HuH-7.5 (cell line): ENCODE measurements at places on chromosomes 3 and 15.
A peak's percentile ranks its signal among the peaks of the same experiment; 100 is the strongest.

- DNase-seq: no peak
These were observed 73.5 kb downstream of the EPHB3 start for GRCh38 chr3:184635126-184635525.

- no peak for DNase-seq
These were observed 16.2 kb upstream of the ABI3BP start for GRCh38 chr3:101009386-101009785.

- DNase-seq: no peak
These were observed 15.4 kb upstream of the GMNC start for GRCh38 chr3:190877925-190878324.

DNA sequence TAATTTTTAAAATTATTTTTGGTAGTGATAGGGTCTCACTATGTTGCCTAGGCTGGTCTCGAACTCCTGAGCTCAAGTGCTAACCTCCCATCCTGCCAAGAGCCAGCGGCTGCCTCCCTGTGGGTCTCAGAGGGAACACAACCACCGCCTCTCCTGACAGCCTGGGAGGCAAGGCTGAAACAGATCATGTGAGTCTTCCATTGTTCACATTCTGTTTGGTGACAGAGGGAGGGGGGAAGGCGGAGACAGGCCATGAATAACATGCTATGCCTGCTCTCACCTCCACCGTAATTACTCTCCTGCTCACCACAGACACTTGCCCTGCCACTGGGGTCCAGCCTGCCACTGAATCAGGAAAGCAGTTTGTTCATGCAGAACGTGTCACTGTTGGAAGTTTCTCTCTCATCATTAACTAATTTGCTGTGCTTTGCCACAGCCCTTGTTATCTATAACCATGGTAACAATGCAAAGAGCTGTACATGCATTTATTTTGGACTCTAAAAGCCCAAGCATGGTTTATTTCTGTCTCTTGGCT lies 78.4 kb upstream of the RASGRF1 start:
- no peak for DNase-seq

DNA sequence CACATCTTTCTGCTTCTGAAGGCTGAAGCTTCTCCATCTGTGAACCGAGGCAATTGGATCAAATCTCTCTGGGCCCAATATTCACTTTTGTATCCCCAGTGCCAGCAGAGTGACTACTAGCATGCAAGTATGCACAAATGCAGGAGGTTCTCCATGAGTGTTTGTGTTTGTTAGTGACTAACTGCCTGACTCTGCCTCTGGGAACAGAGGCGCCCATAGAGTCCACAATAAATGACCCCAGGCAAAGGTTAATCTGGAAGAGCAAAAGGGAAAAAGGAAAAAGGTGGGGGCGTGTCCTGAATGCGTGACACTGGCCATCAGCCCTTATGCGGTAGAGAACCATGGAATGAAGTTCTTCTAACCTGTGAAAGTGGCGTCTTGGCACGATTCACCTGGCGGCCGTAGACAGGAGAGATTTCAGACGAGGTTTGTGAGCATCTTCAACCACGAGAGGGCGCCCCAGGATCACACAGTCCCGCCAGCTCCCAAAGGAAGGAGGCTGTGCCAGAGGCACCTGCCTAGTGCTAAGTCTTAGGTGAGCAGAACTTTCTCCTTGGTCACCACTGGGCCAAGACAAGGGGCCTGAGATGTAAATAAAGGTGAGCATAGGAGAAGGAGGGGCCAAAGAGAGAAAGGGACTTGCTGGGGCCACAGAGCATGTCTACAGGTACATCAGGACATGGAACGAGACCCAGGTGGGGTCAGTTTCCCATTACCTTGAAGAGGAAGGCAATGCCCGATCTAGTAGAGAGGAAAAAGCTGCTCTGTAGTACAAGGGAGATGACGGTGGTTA lies 44.2 kb downstream of the RBPMS2 start:
- peak; percentile 65 for DNase-seq

DNA sequence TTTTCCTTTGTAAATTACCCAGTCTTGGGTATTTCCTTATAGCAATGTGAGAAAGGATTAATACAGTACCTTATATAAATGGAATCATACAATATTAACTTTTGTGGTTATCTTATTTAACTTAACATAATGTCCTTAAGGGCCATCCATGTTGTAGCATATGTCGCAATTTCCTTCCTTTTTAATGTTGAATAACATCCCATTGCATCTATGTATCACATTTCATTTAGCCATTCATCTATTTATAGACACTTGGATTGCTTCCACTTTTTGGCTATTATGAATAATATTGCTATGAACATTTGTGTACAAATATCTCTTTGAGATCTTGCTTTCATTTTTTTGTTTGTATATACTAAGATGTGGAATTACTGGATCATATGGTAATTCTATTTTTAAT lies 342.2 kb downstream of the PDCD6IP start:
- DNase-seq: no peak
